Naive B cell (primary cell): ENCODE measurements at places on chromosomes 16 and 17. TPM values are rescaled to one million over a fixed set of nuclear protein-coding genes. Genes with fewer than 3 reads are reported as not detected.

GRCh38 chr16:89572485-89573205 lies 2.9 kb upstream of the CPNE7 start:
- no peak overlapping the region for H3K27ac ChIP-seq
- peak overlapping the region; percentile 75 for H3K4me3 ChIP-seq
- H3K4me1 ChIP-seq = peaks cover 20% of the 10 kb centered on the region
- no peaks in the 10 kb centered on the region for H3K27me3 ChIP-seq
- H3K36me3 ChIP-seq = no peaks in the 10 kb centered on the region
- DNase-seq = no peak

DNA sequence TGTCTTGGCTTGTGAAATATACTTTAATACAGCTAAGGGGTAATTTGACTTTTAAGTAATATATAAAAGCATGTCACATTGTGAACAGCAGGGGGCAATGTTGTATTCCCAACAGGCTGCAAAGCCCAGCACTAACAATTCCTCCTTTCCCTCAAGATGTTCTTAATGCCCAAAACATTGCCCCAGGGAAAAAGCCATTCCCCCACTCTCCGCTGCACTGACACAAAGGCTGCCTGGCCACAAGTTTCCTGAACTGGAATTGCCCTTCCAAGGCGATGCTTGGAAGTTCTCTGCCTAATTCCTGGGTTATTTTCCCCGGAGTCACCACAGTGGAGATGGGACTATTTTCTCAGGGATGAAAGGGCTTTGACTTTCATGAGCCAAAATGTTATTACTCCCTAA lies 27.2 kb downstream of the CLEC16A start:
- H3K4me1 ChIP-seq = no peaks in the 10 kb centered on the region
- peaks cover 33% of the 10 kb centered on the region for H3K36me3 ChIP-seq
- no peak overlapping the region for H3K27ac ChIP-seq
- peak; percentile 21 for DNase-seq
- no peaks in the 10 kb centered on the region for H3K27me3 ChIP-seq

DNA sequence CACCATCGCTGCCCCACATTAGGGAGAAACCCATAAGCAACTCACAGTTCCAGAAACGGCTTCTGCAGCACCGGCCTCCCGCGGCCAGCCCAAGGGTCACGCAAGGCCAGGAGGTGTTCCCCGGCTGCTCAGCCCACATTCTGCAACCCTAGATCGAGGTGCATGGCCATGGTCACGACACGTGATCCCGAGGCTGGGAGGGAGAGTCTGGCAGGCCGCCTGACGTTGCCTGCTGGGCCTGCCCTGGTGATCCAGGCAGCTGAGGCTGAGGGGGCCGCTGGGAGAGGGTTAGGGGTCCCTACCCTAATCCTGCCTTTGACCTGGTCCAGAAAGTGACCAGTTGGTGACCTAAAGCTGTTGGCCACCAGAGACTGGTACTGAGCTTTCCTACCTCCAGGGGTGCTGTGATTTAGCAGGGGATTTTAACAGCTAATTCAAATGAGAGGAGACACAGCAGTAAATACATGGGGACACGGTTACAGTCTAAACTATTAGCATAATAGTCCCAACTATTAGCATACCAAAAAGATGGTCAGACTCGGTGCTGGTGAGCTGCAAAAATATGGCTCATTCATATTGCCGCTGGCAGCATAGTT lies 97.4 kb upstream of the CIBAR2 start:
- H3K27me3 ChIP-seq = peaks cover 8% of the 10 kb centered on the region
- no peaks in the 10 kb centered on the region for H3K36me3 ChIP-seq
- H3K4me3 ChIP-seq = no peak overlapping the region
- H3K27ac ChIP-seq = no peak overlapping the region
- DNase-seq = no peak

- peak; percentile 49 for DNase-seq
- no peaks in the 10 kb centered on the region for H3K27me3 ChIP-seq
- H3K4me1 ChIP-seq = peaks cover 12% of the 10 kb centered on the region
- peaks cover 4% of the 10 kb centered on the region for H3K36me3 ChIP-seq
- H3K4me3 ChIP-seq = no peak overlapping the region
- H3K27ac ChIP-seq = peak overlapping the region; percentile 89
Measured at GRCh38 chr17:75238684-75239191, 22.7 kb downstream of the GGA3 start.

- no peak for DNase-seq
- H3K27me3 ChIP-seq = no peaks in the 10 kb centered on the region
- no peak overlapping the region for H3K4me3 ChIP-seq
- no peaks in the 10 kb centered on the region for H3K4me1 ChIP-seq
- no peak overlapping the region for H3K27ac ChIP-seq
Measured at GRCh38 chr16:62077998-62078397, 41.8 kb upstream of the CDH8 start.

GRCh38 chr17:4438162-4438944 lies 4.6 kb downstream of the SPNS3 start:
- H3K4me1 ChIP-seq = peaks cover 18% of the 10 kb centered on the region
- no peak overlapping the region for H3K27ac ChIP-seq
- H3K27me3 ChIP-seq = no peaks in the 10 kb centered on the region
- H3K36me3 ChIP-seq = no peaks in the 10 kb centered on the region
- DNase-seq = no peak

DNA sequence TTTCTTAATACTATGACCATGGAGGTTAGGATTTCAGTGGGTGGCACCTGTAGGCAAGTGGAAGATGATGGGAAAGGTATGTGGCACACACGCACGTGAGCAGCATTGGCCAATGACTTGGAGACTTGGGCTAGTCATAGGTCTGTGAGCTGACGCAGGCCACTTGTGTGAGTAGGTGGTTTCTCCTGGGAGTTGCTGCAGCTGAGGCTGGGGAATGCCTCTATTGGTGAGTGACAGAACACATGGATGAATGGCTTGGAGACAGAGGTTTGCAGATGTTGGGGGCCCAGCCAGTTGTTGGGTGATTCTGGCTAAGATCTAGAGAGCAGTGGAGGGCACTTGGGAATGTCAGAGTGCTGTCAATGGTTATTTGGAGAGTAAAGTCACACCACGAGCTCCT lies 64.1 kb downstream of the MARF1 start:
- H3K4me1 ChIP-seq = peaks cover 2% of the 10 kb centered on the region
- no peaks in the 10 kb centered on the region for H3K27me3 ChIP-seq
- H3K4me3 ChIP-seq = no peak overlapping the region
- H3K27ac ChIP-seq = no peak overlapping the region
- no peaks in the 10 kb centered on the region for H3K36me3 ChIP-seq

- no peak for DNase-seq
- peak overlapping the region; percentile 7 for H3K27ac ChIP-seq
- H3K4me1 ChIP-seq = peaks cover 19% of the 10 kb centered on the region
- no peak overlapping the region for H3K4me3 ChIP-seq
- peaks cover 21% of the 10 kb centered on the region for H3K36me3 ChIP-seq
Measured at GRCh38 chr16:24775455-24775854, 46.0 kb downstream of the TNRC6A start.

- no peaks in the 10 kb centered on the region for H3K36me3 ChIP-seq
- peak overlapping the region; percentile 25 for H3K4me3 ChIP-seq
- no peaks in the 10 kb centered on the region for H3K27me3 ChIP-seq
- DNase-seq = peak; percentile 63
- H3K4me1 ChIP-seq = no peaks in the 10 kb centered on the region
- H3K27ac ChIP-seq = no peak overlapping the region
Measured at GRCh38 chr17:20121359-20122253, 112.4 kb downstream of the SPECC1 start.

- no peaks in the 10 kb centered on the region for H3K36me3 ChIP-seq
- peaks cover 10% of the 10 kb centered on the region for H3K4me1 ChIP-seq
- H3K27me3 ChIP-seq = no peaks in the 10 kb centered on the region
- no peak for DNase-seq
- no peak overlapping the region for H3K4me3 ChIP-seq
Measured at GRCh38 chr16:87847785-87848675, 21.3 kb downstream of the SLC7A5 start.

GRCh38 chr17:21523497-21524210 lies 147.5 kb downstream of the KCNJ12 start:
- DNase-seq = no peak
- no peak overlapping the region for H3K4me3 ChIP-seq
- no peak overlapping the region for H3K27ac ChIP-seq
- H3K27me3 ChIP-seq = peaks cover 34% of the 10 kb centered on the region
- no peaks in the 10 kb centered on the region for H3K36me3 ChIP-seq
- H3K4me1 ChIP-seq = no peaks in the 10 kb centered on the region

DNA sequence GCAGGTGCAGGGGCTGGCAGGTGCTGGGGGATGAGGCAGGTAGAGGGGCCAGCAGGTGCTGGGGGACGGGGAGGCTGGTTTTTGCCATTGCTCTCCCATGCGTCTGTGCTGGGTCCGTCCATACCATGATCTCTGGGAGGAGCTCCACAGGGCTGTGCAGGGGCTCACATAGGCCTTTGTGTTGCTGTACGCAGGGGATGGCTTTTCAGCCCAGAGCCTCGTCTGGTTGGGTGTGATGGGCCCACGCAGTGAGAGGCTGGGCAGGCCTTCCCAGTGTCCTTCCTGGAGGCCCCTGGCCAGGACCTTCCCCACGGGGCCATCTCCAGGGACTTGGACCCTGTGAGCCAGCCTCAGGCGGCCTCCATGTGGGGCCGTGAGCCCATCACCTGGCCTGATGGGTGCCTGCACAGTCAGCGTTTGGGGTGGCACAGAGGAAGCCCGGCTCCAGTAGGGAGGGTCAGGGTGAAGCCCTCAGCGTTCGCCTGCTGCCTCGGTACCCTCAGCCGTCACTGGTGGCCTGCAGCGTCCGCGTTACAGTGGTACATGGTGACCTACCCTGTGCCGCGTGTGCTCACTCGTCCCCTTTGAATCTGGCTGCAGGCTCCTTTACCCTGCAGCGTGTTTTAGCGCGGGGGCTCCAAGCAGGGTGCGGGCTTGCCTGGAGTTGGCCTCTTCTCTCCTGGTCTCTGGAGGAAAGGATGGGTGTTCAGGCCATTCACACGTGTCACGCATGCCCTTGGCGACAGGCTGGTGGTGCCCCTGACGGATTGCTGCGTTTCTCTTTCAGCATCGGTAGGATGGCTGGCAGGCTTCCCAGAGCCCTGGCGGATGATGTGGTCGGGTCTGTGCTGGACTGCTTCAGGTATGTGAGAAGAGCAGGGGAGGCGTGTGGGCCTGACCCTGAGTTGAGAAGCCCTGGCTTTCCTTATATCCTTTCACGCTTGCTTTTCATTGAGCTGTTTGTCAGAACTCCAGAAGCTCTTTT lies 30.6 kb downstream of the ZNF750 start:
- H3K4me1 ChIP-seq = no peaks in the 10 kb centered on the region
- H3K36me3 ChIP-seq = peaks cover 56% of the 10 kb centered on the region
- no peak for DNase-seq
- H3K27me3 ChIP-seq = no peaks in the 10 kb centered on the region
- no peak overlapping the region for H3K4me3 ChIP-seq
- H3K27ac ChIP-seq = peak overlapping the region; percentile 21

GRCh38 chr16:86227801-86228200 lies 282.5 kb upstream of the FOXF1 start:
- no peak for DNase-seq
- H3K4me3 ChIP-seq = no peak overlapping the region
- no peaks in the 10 kb centered on the region for H3K4me1 ChIP-seq
- peaks cover 5% of the 10 kb centered on the region for H3K36me3 ChIP-seq
- H3K27me3 ChIP-seq = peaks cover 32% of the 10 kb centered on the region

- H3K4me3 ChIP-seq = no peak overlapping the region
- peaks cover 6% of the 10 kb centered on the region for H3K36me3 ChIP-seq
- no peaks in the 10 kb centered on the region for H3K27me3 ChIP-seq
- peak; percentile 64 for DNase-seq
- H3K4me1 ChIP-seq = peaks cover 66% of the 10 kb centered on the region
Measured at GRCh38 chr16:17451843-17452242, 18.9 kb downstream of the XYLT1 start.

DNA sequence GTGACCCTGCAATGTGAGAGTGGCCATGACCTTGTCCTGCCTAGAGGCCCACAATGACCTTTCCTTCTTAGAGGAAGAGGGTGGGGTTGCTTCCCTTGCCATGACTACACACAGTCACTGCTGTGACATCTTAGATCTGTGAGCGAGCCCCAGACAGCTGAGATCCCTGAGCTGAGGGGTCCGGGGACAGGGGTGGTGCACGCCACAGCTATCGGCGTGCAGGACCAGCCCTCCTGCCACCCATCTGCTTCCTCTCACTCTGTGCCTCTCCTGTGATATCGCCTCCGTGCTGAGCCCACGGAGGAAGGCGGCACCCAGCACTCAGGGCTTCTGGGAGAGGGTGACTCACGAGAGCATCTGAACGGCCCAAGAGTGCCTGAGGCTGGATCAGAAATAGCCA lies 35.2 kb downstream of the KIAA0513 start:
- peaks cover 13% of the 10 kb centered on the region for H3K4me1 ChIP-seq
- no peaks in the 10 kb centered on the region for H3K36me3 ChIP-seq
- no peak overlapping the region for H3K27ac ChIP-seq
- DNase-seq = no peak
- H3K27me3 ChIP-seq = peaks cover 10% of the 10 kb centered on the region
- no peak overlapping the region for H3K4me3 ChIP-seq

DNA sequence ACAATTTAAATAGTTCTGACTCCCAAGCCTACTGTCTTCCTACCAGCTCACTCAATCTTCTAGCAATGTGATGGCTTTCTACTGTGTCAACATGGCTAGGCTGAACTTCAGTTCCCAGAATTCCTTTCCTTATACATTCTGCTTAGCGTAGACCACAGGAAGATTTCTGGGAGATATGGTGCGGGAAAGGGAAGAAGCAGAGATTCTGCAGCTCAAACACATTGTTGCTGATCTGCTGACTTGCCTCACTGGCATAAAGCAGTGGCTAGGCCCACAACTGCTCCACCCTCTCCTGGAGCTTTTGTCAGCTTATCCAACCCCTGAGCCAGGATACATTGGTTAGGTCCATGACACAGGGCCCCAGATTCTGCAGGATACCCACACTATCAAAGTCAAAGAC lies 58.8 kb downstream of the GAS7 start:
- H3K4me1 ChIP-seq = peaks cover 11% of the 10 kb centered on the region
- no peak overlapping the region for H3K4me3 ChIP-seq
- H3K27ac ChIP-seq = no peak overlapping the region
- no peaks in the 10 kb centered on the region for H3K36me3 ChIP-seq

GRCh38 chr17:50758524-50758923 lies 8.8 kb downstream of the ANKRD40CL start:
- peaks cover 22% of the 10 kb centered on the region for H3K4me1 ChIP-seq
- H3K4me3 ChIP-seq = peak overlapping the region; percentile 39
- H3K36me3 ChIP-seq = peaks cover 4% of the 10 kb centered on the region
- DNase-seq = no peak
- no peak overlapping the region for H3K27ac ChIP-seq
- no peaks in the 10 kb centered on the region for H3K27me3 ChIP-seq

- no peak overlapping the region for H3K4me3 ChIP-seq
- no peak for DNase-seq
- no peaks in the 10 kb centered on the region for H3K27me3 ChIP-seq
Measured at GRCh38 chr16:17098685-17099084, 372.1 kb downstream of the XYLT1 start.

DNA sequence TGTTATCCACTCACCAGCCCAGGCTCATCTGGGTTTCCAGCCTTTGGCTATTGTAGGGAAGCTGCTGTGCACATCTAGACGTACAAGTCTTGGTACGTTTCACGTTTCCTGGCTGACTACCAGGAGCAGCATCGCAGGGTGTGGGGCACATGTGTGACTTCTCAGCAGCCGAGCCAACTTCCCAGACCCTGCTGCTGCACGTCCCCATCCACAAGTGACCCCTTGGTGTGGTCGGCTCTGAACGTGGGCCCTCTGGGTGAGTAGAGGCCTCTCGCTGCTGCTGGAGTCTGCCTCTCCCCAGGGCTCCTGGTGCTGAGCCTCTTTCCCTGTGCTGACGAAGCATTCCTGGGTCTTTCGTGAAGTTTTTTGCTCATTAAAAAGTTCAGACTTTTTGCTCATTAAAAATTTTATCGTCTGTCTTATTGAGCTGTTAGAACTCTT lies 70.2 kb upstream of the ZNF750 start:
- peaks cover 41% of the 10 kb centered on the region for H3K4me1 ChIP-seq
- no peak for DNase-seq
- peaks cover 5% of the 10 kb centered on the region for H3K27me3 ChIP-seq
- no peaks in the 10 kb centered on the region for H3K36me3 ChIP-seq
- H3K27ac ChIP-seq = no peak overlapping the region
- no peak overlapping the region for H3K4me3 ChIP-seq

The CHD9NB gene
- not detected for polyA plus RNA-seq

The RANBP10 gene
- 11.6 TPM for polyA plus RNA-seq

The FDXR gene
- polyA plus RNA-seq = not detected

The KRTAP29-1 gene
- not detected for polyA plus RNA-seq

The ZNF624 gene
- 6.3 TPM for polyA plus RNA-seq
